ENCODE measurements at places on chromosomes 4 and X. TPM values are rescaled to one million over a fixed set of nuclear protein-coding genes. Genes with fewer than 3 reads are reported as not detected.
A peak's percentile ranks its signal among the peaks of the same experiment; 100 is the strongest.

DNA sequence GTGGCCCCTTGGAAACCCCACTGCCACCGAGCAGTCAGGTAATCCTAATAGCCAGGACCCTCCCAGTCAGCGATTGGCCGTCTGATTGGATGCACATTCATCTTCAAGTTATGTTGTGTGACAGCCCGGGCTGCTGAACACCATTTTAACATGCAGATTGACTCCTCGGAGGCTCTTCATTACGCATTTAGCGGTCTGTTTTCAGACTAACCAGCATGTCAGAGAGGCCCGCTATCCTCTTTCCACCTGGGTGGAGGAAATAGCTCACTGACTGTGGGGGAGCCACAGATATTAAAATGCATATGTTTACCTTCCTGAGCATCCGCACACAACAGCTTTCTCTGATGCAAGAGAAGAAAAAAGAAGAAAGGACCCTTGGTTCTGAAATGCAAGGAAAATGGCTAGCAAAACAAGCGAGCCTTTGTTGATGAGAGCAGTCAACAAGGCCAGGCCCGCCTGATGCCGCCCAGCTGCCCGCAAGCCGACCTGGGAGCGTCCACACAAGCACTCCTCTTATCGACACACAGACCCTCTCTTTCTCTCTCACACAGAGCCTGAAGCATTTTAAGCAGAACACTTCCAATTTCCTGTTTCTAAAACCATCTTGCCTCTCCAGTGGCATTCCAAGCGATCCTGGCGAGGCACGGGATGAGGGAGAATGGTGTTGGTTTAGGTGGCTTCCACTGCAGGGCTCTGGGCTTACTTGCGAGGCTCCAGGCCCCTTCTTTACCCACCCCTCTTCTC is 118.3 kb downstream of the MGST2 start:
- no peak for DNase-seq

- no peak for DNase-seq
Measured at GRCh38 chr4:144295286-144295995, 154.9 kb upstream of the GYPA start.

DNA sequence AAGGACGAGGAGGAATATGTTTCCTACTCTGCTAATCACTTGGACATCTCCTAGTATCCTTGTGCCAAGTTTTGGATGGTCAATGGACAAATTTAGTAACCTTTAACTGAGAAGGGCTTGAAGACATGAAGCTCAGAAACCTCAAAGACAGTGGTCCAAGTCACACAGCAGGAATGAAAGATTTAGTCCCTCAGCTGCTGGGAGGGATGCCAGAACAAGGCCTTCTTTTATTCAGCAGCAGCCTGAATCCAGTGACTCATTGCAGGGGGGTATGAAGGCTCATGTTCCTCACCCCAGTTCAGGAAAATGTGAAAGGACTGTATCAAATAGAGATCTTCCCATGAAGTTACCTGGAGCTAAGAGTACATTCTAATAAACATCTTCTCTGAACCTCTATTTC is 214.9 kb upstream of the UGT8 start:
- DNase-seq: no peak

GRCh38 chr4:95165926-95166524 is 382.7 kb downstream of the UNC5C start:
- DNase-seq: peak; percentile 48

GRCh38 chr4:185207466-185207865 is 1.9 kb upstream of the SNX25 start:
- no peak for DNase-seq

CSAG2 gene
- total RNA-seq: not detected

DNA sequence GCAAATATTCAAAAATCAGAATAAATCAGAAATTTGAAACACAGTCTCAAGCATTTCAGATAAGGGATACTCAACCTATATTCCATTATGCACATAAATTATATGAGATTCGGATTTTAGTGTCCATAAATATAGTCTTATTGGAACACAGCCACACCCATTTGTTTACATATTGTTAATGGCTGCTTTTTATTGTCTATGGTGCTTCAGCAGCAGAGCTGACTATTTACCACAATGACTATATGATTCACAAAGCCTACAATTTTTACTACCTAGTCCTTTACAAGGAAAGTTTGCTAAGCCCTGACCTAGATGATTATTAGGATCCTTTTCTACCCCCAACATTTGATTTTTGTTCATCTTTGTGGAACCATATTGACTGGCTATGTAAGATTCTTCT is 63.9 kb downstream of the IL1RAPL1 start:
- no peak for DNase-seq

- DNase-seq: no peak
Measured at GRCh38 chr4:182276210-182277109, 33.3 kb downstream of the TENM3 start.

DNA sequence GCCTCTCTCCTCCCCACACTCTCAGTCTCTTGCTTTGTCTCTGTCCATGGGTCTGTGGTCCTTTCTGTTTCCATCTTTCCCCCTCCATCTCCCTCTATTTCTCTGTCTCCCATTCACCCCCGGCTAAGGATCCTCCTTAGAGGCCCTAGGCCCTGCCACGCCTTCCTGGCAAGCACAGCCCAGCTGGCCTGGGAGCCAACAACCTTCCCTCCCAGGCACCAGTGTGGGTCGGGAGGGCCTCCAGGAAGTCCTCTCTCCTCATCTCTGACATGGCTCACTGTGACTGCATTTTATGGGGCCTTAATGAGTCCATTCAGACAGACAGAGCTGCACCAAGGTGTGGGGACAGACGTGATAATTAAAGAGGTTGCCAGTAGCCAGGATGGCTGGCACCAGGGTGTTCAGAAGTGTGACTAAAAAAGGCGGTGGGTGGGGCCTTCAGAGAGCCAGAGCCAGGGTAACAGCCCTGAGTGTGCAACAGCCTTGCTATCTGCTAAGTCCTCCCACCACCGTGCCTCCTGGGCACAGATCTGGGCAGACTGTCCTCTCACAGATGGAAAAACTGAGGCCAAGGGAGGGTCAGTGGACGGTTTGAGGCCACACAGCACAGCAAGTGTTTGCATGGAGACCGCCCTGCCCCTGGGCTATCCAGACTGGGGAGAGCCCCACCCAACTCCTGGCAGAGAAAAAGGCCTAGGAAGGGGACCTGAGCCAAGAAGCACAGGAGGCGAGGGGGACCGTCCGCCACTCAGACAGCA is 31.5 kb downstream of the BLOC1S4 start:
- peak; percentile 58 for DNase-seq

DNA sequence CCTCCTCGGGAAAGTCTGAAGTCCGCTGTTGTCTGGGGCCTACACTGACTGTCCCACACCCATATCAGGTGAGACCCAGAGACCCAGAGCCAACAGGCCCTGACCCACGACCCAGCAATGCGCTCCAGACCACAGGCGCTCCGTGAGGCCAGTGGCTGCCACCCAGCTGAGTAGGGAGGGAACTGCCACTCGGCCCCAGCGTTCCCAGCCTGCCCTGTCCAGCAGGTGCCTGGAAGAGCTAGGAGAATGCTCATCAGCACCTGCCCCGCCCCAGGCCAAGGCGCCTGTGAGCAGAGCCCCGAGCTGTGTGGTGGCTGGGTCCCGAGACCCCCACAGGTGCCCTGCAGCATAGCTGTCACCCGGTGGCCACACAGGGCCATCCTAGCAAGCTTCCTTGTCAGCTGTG is 2.7 kb downstream of the SPON2 start:
- no peak for DNase-seq

C4orf50 gene
- 0.06 TPM for total RNA-seq

GRCh38 chrX:19003756-19004155 is 19.8 kb upstream of the PHKA2 start:
- no peak for DNase-seq

- DNase-seq: no peak
Measured at GRCh38 chr4:25050370-25051078, 19.8 kb upstream of the LGI2 start.

- DNase-seq: no peak
Measured at GRCh38 chr4:115274545-115274944, 161.1 kb upstream of the NDST4 start.

ZNF732 gene
- not detected for total RNA-seq

RNF212 gene
- total RNA-seq: 5.8 TPM

- DNase-seq: no peak
Measured at GRCh38 chr4:186844059-186844681, 120.5 kb upstream of the FAT1 start.

TBC1D8B gene
- 14.6 TPM for total RNA-seq

DNA sequence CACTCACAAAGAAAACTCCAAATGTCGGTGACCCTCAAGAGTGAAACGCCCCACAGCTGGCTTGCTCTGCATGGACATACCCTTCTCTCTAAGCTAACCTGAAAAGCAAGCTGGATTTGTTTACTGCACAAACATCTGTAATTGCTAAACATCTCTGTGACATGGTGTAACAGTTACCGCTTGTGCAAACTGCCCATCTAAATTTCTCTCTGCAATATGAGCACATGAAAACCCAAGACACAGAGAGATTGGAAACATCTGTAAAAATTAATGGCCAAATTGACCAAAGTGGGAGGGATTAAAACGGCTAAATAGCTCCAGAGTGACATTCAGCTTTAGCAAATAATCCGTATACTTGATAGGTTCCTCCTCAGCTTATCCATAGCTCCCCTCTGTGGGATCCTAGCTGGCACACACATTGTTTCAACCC is 155.0 kb upstream of the MAP3K15 start:
- DNase-seq: no peak

MAGEE1 gene
- 3.6 TPM for total RNA-seq

GRCh38 chr4:59729321-59729720 is 1470.8 kb upstream of the ADGRL3 start:
- no peak for DNase-seq
